LoVo (cell line): ENCODE measurements at places on chromosomes 1 and 21.

GRCh38 chr21:31354604-31355443 lies 10.8 kb upstream of the TIAM1 start:
- DNase-seq: peak; percentile 82

DNA sequence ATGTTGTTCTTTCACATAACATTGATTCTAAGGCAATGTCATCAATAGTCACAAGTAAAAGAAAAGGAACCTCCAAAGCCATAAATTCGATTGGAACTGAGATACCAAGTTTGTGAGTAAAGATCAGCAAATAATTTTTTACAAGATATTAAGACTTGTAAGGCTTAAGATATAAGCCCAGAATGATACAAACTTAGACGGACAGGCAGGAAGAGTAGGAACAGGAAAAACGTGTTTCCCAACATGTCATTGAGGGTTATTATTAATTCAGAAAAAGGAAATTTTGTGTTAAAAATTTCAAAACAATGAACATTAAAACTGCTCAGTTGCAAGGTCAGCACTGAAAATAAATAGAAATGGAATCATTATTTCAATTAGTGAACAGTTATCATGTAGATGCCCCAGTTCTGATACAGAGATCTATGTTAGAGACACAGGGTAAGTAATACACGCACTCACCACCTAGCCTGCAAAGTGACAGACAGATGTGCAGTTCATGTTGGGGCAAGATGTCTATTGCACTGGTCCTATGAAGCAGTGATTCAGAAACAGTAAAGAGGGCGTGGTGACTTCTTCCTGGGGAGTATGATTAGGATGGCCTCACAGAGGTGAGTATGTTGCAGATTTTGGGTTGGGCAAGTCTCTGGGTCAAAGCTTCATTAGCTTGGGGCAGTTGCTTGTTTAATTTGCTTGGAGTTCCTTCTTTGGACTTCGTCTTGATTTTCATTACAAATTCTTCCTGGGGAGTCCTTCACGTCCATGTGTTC lies 284.4 kb downstream of the SETD4 start:
- DNase-seq: no peak

GRCh38 chr1:153361480-153362109 lies 3.9 kb downstream of the S100A9 start:
- DNase-seq: no peak

- no peak for DNase-seq
These were observed 29.6 kb downstream of the CHD1L start for GRCh38 chr1:147272042-147272441.

- DNase-seq: no peak
These were observed 77.1 kb downstream of the CD247 start for GRCh38 chr1:167441222-167441621.

- peak; percentile 66 for DNase-seq
These were observed at the start of gene IFI44 for GRCh38 chr1:78649628-78650027. Gene IFI44, plus strand, starts transcription at chr1:78649831. Its CDS starts 365 bp downstream, at chr1:78650196.

- DNase-seq: peak; percentile 57
These were observed 25.6 kb upstream of the PLA2G2E start for GRCh38 chr1:19949016-19949415.

GRCh38 chr1:50972766-50973165 lies 2.7 kb downstream of the CDKN2C start:
- DNase-seq: no peak

- DNase-seq: no peak
These were observed 7.0 kb upstream of the PLEKHA6 start for GRCh38 chr1:204366759-204367158.

GRCh38 chr1:220921971-220922635 lies 42.9 kb downstream of the HLX start:
- DNase-seq: no peak

GRCh38 chr1:85224734-85225623 lies 24.2 kb upstream of the SYDE2 start:
- DNase-seq: peak; percentile 35

DNA sequence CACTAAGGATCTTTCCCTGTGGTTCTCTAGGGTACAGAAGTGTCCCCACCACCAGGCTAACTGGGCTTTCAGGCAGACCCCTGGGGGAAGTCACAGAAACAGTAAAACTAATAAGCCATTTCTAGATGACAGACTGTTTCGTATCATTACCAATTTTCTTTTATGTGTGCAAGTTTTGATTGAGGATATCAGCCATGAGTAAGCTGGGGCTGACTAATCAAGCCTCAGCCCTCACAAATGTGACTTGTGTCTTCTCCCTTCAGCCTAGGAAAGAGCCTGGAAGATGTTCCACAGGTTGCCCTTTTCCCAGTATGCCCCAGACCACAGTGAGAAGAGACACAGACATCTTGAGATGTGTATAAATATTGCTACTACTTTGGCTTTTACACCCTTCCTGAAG lies 10.5 kb downstream of the PTGFRN start:
- DNase-seq: no peak

- no peak for DNase-seq
These were observed at the start of gene CELF3 for GRCh38 chr1:151716771-151717631. Gene CELF3, minus strand, starts transcription at chr1:151716803. Its CDS starts 783 bp downstream, at chr1:151716020.

GRCh38 chr1:65209005-65209885 lies 61.2 kb downstream of the AK4 start:
- DNase-seq: peak; percentile 37

DNA sequence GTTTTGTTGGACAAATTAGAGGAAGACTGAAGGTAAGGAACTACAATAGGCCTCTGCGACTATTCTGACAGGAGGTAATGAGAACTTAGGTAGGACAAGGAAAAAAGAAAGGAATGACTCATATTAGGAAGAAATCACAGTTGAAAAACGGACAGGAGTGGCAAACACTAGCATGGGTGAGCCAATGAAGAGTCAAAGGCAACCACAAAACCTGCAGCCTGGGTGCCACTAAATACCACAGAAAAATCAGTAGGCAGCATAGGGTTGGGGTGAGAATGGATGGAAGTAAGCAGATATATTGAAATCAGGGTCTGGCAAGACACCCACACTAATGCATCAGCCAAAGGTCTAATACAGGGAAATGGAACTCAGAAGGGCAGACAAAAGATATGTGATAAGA lies 10.0 kb downstream of the RBM34 start:
- DNase-seq: no peak

GRCh38 chr21:44533891-44534627 lies 5.9 kb downstream of the KRTAP10-1 start:
- no peak for DNase-seq

DNA sequence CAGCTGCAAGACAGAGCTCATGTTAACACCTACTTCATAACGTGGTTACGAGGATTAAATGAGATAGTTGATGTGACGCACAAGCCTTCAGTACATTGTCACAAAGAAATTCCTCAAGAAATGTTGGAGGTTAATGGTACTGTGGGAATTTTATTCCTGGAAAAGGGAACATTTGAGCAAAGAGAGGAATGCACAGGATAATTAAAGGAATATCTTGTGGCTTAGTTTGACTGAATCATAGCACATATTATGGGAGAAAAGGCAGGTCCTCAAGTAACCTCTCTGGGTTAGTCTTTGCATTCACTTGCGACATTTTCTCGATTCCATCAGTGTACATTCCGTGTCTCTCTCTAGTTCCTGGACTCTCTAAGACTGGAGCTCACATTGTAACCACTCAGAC lies 300.2 kb upstream of the DUSP10 start:
- no peak for DNase-seq

DNA sequence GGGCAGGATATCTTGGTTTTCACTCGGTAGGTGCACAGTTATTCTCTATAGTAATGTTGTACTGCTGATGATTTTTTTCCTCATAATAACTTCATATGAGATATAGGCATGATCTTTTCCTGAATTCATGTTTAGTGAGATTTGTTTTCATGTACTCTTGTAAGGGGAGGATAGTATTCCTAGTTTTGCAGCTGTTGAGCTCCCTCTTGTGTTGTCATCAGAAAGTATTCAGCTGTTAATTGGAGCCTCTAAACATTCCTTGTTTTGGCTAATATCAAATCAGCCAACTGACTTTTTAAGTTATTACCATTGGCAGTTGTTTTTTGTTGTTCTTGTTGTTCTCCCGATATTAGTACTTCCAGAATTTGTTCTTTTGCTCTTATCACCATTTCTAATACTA lies 24.4 kb downstream of the OR10R2 start:
- DNase-seq: no peak

DNA sequence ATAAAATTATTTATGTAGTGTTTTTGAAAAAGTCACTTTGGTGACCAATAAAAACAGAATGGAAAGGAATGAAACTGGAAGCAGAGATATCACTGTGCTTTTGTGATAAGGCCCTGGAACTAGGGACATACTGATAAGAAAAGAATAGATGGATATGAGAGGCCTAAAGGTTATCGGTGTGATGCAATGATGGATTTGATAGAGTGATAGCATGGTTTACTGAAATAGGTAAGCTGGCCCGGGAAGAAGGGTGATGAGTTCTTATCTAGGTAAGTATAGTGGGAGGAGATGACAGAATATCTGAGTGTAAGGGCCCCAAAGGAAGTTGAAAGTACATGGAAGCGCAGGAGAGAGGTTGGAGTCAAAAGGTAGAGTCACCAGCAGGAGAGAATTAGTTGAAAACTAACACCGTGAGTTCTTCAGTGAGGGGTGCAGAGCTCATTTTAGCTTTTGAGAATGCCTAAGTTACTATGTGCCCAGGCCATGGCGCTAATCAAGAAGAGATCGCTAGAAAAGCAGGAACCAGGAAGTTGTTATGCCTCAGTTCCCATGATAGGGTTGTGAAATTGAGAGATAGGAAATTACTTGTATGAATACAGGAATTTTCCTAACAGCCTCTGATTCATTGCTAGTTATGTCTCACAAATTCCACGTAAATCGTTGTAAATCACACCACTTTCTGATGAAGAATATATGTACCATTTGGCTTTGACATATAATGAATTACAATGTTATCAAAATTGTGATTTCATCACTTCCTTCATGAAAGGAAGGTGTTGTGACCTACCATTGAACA lies 115.3 kb downstream of the PLA2G4A start:
- no peak for DNase-seq

DNA sequence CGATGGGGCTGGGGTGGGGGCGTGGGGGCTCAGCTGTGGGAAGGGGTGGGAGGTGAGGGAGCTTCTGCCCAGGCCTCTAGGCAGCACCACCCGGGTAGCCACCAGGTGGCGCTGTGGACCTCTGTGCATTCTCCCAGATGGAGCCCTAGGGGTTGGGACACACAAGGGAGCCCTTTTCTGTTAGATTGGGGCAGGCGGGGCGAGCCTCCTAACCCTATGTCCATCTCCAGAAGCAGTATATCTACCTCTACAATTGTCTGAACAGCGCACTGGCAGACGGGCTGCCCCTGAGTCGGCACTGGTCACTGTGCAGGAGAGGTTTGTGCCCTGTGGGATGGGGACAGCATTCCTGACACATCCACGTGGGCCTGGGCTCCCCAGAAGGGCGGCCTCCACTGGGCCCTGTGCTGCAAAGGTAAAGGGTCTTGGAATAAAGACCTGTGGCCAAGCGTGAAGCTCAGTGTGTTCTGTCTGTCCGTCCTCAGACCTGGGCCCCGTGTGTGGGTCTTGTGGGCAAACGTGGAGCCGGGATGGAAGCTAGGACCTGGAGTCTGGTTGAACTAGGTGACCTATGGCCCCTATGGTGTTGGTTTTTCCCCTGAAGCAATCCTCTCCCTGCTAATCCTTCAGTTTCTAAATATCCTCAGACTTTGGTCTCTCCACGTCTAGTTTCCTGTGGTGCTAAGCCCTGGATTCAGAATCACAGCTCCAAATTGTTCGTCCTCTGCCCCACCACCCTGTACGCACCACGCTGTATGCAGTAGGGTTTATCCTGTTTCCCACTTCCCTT lies 4.4 kb upstream of the LGR6 start:
- DNase-seq: peak; percentile 59

DNA sequence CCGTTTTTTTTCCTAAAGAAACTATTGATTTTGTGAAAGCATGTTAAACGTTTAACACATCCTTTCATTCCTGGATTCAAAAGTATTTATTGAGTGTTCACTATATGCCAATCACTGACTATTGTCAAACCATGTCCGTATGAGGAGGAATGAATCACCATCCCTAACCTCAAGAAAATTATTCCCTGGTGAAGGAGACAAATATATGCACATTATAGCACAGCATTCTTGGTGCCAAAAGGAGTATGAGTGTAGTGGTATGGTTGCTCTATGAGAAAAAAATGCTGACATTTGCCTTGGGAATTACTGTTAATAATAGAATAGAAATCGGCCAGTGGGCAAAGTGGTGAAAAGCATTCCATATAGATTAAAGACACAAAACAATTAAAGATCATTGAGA lies 1390.1 kb downstream of the MRPL39 start:
- DNase-seq: no peak

DNA sequence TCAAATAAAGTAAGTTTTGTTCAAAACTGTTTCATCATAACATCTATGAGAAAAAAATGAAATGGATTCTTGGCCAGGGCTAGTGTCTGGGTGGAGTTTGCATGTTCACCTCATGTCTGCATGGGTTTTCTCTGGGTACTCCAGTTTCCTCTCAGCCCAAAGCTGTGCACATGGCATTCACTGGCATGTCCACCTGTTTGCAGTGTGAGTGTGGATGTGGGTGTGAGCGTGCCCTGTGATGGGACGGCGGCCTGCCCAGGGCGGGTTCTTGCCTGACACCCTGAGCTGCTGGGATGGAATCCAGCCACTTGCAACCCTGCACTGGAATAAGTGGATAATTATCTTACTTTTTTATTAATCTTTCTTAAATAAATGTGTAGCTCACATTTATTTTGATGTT lies 185.5 kb downstream of the RYR2 start:
- no peak for DNase-seq

GRCh38 chr1:178275553-178275952 lies 181.6 kb downstream of the RASAL2 start:
- DNase-seq: no peak

DNA sequence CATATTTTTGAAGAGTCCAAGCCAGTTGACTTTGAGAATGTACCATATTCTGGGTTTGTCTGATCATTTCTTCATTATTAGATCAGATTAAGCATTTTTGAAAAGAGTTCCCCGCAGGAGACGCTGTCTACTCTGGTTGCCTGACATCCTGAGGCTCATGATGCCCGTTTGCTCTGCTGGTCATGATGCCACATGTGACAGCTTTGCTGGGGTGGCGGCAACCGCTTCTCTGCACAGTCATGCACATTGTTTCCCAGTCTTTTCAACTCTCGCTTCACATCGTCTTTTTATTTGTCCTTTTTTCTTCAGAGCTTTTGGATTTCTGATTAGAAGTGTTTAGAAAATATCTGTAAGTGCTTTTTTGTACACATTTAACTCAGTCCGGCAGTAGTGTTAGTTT lies 90.7 kb downstream of the ST6GALNAC5 start:
- DNase-seq: no peak

- DNase-seq: no peak
These were observed 30.5 kb downstream of the ZBTB8OS start for GRCh38 chr1:32619701-32620485.

GRCh38 chr1:199447906-199448305 lies 579.6 kb upstream of the NR5A2 start:
- DNase-seq: no peak

DNA sequence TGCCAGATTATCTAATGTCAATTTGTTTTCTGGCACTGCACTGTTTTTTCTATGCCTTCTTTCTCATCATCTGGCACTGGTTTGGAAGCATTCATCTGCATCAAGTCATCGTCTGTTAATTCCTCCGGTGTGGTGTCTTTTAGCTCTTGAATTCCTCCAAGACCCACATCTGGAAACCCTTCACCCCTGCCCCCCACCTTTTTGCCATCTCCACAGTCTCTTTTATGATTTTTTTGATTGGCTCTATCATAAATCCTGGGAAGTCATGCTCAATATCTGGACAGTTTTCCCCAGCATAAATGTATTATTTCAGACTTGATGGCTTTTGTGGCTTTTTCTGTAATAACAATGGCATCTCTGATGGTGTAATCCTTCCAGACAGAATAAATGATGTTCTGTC lies 10.4 kb upstream of the KCNK1 start:
- no peak for DNase-seq

- DNase-seq: no peak
These were observed 57.4 kb downstream of the COL6A1 start for GRCh38 chr21:46038871-46039397.
